ENCODE measurements at places on chromosomes 12 and 14. TPM values are rescaled to one million over a fixed set of nuclear protein-coding genes. Genes with fewer than 3 reads are reported as not detected.
A peak's percentile ranks its signal among the peaks of the same experiment; 100 is the strongest.

GRCh38 chr12:68455691-68456345 is 123.7 kb upstream of the MDM1 start:
- no peak for DNase-seq

DNA sequence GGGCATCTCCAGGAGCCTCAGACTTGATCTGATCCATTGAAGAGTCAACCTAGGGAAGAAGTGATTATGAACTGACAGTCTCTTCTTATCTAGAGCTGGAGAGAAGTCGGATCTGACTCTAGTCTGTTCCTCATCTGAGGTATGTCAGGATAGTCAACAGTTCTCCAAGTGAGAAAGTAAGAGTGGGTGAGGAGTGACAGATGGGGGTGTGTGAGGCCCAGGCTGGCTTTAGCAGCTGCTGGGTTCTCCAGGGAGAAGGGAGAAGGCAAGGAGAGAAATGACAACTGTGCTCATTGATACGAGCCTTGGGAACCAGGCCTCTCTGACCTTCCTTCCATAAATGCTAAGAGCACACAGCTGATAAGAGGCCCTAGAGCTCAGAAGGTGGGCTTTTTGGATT is 53.3 kb downstream of the IRAK3 start:
- no peak for DNase-seq

- no peak for DNase-seq
These were observed 252.6 kb upstream of the CCDC196 start for GRCh38 chr14:66233591-66233990.

- no peak for DNase-seq
These were observed 3.2 kb downstream of the PRPH start for GRCh38 chr12:49298160-49298559.

DNA sequence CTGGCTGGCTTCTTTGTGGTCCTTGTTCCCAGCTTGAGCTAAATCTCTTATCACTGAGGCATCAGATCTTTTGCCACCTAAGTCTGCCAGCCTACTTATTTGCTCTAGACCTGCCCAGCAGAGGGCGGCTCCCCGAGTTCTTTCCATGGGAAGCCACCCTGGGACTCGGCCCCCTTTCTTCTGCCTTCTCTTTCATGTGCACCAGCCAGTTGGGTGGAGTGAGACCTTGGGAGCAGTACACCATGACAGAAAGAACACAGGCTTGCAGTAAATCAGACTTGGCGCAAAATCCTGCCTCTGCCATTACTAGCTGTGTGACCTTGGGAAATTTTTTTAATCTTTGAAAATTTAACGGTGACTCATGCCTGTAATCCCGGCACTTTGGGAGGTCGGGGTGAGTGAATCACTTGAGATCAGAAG is 7.4 kb downstream of the SMAGP start:
- DNase-seq = no peak

GRCh38 chr12:108635201-108635996 is 1.7 kb upstream of the SELPLG start:
- DNase-seq = peak; percentile 87

DNA sequence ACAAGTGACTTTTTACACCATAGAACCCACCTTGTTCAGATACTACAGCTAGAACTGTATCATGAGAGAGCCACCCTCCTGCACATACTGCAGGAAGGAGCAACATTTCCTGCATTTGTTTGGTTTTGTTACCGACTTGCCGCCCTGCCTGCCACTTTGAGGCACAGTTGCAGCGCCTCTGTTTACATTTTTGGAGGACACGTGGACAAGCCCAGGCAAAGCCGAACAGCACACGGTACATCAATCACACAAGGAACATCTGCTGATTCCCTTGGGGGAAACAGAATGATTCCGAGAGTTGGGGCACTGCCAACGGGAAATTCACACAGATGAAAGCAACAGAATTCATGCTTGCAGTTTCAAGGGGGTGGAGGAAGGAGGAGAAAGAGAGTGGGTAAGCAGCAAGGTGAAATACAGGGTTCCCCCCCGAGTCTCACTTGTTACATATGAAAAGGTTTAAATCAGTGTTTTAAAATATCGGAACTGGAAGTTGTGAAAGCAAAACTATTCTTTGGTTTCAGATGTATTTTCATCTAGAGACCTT is 110.7 kb downstream of the BTG1 start:
- DNase-seq = peak; percentile 75

- no peak for DNase-seq
These were observed 750.2 kb downstream of the TMEM121 start for GRCh38 chr14:106276326-106277267.

- DNase-seq = no peak
These were observed 240.6 kb downstream of the RAD51B start for GRCh38 chr14:68060198-68060597.

GRCh38 chr12:168763-169525 is 45.0 kb downstream of the SLC6A12 start:
- no peak for DNase-seq

DNA sequence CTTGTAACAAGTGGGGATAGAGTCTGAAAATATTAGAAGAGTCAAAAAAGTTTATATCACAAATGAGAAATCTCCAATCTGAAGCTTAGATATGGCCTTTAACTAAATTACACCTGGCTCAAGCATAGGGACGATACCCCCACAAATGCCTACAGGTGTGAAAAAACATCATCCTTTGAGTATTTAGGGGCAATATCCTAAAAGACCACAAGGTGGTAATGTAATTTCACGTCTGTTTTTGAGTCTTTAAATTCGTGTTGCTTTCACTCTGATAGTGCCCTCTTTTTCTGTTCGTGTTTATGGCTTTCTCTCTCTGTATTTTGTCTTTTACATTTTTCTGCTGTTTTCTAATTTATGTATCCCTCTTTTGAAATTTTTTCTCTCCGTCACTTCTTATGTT is 84.3 kb downstream of the ETNK1 start:
- no peak for DNase-seq

DNA sequence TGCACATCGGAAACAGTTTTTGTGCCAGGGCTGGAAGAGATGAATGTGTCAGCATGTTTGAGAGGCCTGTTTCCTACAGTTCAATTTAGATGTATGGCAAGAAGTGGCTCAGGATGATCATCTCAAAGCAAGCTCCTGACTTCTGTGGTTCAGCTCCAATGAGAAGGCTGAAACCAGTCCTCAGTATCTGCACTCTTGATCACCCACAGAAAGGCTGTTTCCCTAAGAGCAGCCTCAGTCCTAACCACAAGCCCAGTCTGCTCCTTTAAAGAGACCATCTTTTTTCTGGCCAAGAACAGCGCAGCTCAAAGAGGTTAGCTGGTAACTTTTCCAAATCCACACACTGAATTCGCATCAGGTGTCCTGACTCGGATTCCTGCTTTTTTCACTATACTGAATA is 19.2 kb downstream of the CSRP2 start:
- DNase-seq = no peak

DNA sequence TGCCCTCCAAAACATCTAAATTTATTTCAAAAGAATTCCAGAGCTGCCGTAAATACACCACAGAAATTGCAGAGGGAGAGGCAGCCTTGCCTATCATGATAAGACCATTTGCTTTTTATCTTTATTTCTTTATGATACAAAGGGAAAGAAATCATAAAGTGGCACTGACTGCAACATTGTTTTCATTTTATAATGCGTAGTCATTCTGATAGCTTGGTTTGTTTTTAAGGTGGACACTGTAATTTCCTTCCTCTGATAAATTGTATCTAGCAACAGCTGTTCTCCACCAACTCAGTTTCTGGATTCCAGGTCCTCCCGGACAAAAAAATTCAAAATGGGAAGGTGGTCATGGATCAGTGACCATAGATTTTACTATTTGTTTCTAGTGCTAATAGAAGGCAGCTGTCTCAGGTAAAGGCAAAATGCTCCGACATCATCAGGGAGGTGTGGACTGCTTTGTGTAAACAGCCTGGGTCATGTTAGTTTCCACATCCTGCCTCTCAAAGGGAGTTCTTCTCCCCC is 623 bp upstream of the TSPAN8 start:
- no peak for DNase-seq

GRCh38 chr12:52921488-52922165 is 16.8 kb upstream of the KRT8 start:
- DNase-seq = no peak

GRCh38 chr14:89881839-89882238 is 72.7 kb downstream of the EFCAB11 start:
- no peak for DNase-seq

DNA sequence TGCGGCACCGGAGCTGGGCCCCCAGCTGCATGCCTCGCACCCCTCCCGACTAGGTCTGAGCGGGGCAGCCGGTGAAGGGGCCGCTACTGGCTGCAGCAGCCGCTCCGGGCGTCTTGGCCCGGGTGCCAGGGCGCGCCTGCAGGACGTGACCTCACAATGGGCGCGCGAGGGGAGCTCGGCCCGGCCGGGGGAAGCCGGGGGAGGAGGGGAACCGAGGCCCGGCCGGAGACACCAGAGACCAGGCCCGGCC is 353 bp downstream of the BAG5 start:
- DNase-seq = no peak

DNA sequence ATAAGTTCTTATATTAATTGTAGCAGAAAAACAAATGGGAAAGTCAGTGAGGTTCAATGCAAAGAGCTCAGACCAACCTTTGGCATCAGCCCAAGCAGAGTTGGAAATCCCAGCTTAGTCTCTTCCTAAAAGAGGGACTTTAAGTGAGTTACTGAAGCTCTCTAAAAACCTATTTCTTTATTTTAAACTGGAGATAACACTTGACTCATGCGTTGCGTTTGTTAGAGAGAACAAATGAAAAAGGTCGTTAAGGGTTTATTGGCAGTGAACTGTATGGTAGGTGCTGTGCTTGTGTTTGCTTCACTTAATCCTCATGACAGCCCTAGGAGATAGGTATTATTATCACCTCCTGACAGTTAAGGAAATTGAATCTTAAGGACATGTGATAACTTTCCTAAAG is 396.5 kb downstream of the RAD51B start:
- no peak for DNase-seq

- no peak for DNase-seq
These were observed 44.8 kb upstream of the TMPO start for GRCh38 chr12:98470469-98471082.

- DNase-seq = no peak
These were observed 93.4 kb downstream of the TSPAN9 start for GRCh38 chr12:3170423-3171194.

GRCh38 chr12:8120072-8120713 is 3.2 kb upstream of the CLEC4A start:
- no peak for DNase-seq

- DNase-seq = no peak
These were observed 525.9 kb upstream of the TMPO start for GRCh38 chr12:97989366-97989940.

- DNase-seq = no peak
These were observed 10.3 kb upstream of the LRP1-AS start for GRCh38 chr12:57157588-57158173.

DNA sequence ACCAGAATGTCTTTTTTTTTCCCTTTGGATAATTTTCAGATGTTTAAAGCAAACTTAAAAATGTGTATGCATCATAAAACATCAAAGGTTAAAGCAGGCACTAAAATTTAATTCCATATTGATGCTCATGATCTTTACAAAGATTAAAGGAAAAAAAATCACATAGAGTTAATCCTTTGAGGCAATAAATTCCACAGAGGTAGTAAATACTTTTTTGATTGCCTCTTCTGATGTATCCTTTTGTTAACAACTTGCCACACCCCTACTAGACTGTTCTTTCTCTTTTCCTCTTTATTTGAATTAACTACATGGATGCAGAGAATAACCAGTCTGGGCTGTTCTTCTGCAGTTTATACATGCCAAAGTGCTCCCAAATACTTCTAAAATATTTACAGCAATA is 45.2 kb upstream of the KCNJ8 start:
- DNase-seq = no peak

DNA sequence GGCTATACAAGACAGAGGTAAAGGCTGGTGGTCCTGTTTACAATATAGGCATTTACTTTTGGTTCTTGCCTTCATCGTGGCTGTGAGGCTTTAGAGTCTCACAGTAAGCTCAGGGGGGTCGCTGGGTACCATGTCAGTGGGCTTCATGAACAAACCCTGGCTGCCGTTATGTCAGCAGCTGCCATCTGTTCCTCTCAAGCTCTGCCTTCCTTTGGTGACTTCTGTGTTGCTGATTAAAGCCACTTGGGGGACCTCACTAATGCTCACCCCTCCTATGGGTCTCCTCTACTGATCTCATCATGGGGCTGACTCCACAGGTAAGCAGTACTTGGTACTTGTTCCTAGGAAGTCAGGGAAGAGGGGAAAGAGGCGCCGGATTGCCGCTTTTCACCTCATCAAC is 268.7 kb downstream of the TTC6 start:
- DNase-seq = no peak

DNA sequence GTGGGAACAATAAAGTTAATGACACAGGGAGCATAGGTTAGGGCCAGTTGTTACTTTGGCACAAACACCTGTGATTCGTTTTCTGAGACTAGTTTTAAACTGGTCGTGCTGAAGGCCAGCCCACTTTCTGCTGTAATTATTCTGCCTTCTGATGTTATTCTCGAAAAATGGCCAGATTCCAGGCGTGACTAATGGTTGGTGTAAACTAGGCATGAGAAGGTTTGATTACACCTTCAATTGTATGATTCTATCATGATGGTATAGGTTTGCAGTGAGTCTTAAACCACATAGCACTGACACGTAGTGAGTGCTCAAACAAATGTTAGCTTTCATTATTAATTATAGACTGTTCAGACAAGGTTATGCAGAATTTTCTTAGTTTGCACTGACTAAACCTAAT is 39.0 kb downstream of the CKB start:
- DNase-seq = no peak

DNA sequence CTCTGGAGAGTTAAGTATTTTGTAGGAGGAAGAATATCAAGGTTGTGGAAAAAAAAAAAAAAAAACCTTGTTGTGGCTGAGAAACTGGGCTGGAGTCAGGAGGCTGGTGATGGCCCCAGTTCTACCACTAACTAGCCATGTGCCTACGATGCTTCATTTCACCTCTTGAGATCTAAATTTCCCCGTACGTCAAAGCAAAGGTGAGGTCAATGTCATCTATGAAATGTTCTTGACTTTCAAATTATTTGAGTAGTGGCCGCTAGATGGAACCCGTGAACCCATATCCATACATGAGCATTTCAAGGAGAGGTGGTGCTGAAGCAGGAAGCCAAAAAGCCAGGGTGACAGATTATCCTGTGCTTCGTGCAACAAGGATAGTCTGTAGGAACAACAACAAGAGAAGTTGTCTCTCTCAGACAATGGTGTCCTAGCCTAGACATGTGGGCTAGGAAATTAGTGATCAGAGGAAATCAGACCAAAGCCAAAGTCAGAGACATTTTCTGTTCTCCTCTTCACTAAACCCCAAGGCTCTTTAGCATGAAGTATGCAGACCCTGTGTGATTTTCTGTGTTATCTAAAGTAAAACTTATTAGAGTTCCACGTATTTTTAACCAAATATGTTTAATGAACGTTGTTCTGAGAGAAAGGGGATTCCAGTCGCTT is 95.5 kb upstream of the ETV6 start:
- DNase-seq = peak; percentile 30

- no peak for DNase-seq
These were observed 49.7 kb downstream of the C14orf132 start for GRCh38 chr14:96088911-96089310.

The SERPINA10 gene
- not detected for polyA plus RNA-seq

The SSTR1 gene
- not detected for polyA plus RNA-seq

The ESRRB gene
- polyA plus RNA-seq = not detected

The PLA2G1B gene
- not detected for polyA plus RNA-seq

The TSPAN9 gene
- polyA plus RNA-seq = 0.32 TPM

The ASCL1 gene
- polyA plus RNA-seq = not detected

The LBHD2 gene
- not detected for polyA plus RNA-seq

The LMO3 gene
- not detected for polyA plus RNA-seq

The OAS1 gene
- polyA plus RNA-seq = 64.6 TPM

The RASSF8 gene
- not detected for polyA plus RNA-seq

The ADAMTS20 gene
- polyA plus RNA-seq = not detected

The CERS5 gene
- 55.4 TPM for polyA plus RNA-seq

The KCNK13 gene
- not detected for polyA plus RNA-seq

The GLS2 gene
- polyA plus RNA-seq = 1.6 TPM
